ENCODE measurements at places on chromosomes 4 and X. TPM values are rescaled to one million over a fixed set of nuclear protein-coding genes. Genes with fewer than 3 reads are reported as not detected.

GRCh38 chrX:120000490-120001246 lies 57.1 kb upstream of the NKAP start:
- DNase-seq: no peak

DNA sequence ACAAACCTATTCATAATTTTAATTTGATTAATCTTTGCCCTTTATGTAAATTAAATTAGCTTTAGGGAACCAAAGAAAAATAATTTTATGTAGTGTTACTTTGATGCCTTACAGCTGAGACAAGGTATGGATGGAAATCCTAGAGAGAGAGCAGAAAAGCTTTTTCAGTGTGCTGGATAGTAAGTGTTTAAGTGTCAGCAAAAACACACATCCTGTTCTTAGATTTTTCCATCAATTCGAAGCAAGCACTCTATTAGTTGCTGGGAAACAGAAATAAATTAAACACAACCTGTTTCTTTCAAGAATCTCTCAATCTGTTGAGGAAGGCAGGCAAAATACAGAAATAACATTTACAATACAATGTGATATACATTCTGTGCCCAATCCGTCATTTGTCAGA lies 327.8 kb downstream of the GALNTL6 start:
- no peak for DNase-seq

DNA sequence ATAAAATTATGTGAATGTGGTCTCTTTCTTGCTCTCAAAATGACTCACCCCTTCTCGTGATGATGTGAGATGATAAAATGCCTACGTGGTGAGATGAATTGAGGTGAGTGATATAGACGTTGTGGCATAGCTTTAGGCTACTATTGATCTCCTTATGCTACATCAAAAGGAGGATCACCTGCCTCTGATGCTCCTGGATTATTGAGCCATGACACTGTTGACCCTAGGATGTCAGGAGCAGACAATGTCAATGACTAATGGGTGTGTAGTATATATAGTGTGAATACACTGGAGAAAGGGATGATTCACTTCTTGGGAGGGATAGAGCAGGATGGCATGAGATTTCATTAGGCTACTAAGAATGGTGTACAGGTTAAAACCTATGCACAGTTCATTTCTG lies 210.7 kb upstream of the PRPS2 start:
- no peak for DNase-seq

GRCh38 chrX:115408771-115409400 lies 119.4 kb downstream of the LUZP4 start:
- DNase-seq: no peak

DNA sequence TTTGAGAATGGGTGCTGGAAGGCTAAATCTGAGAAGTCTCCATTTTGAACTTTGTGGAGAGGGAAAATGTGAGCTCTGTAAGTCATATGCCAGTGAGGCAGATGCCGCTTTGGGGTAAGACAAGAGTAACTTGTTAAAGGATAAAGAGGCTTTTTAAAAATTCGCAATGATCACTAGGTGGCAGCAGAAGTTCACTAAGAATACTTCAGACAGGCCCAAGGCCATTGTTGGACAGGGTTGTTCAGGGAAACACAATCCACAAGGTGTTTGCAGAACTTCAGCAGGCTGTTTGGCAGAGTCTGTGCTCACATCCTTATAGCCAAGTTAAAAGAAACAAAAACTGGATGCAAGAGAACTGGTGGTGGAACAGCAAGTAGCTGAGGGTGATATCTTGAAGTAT lies 13.7 kb upstream of the PIGA start:
- DNase-seq: no peak

- DNase-seq: no peak
Observed at GRCh38 chr4:82810176-82810575, 11.6 kb upstream of the SCD5 start.

GRCh38 chrX:43706786-43707370 lies 50.8 kb downstream of the MAOA start:
- no peak for DNase-seq

- DNase-seq: no peak
Observed at GRCh38 chr4:15990570-15991285, 27.8 kb upstream of the FGFBP2 start.

DNA sequence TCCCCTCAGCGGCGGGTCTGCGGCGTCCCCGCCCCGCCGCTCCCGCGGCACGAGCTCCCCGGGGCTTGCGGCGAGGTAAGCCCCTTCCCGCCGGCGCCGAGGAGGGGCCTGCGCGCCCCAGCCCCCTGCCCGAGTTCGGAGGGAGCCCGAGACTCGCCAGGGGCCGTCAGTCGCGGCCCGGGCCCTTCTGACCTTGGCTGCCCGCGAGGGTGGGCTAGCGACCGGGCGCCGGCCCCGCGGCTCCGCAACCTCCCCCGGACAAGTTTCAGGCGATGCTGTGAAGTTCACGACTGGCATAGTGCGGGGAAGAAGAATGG lies 554 bp downstream of the CDKL5 start:
- DNase-seq: no peak

GRCh38 chrX:15310117-15310516 lies 5.3 kb downstream of the ASB11 start:
- DNase-seq: no peak

DNA sequence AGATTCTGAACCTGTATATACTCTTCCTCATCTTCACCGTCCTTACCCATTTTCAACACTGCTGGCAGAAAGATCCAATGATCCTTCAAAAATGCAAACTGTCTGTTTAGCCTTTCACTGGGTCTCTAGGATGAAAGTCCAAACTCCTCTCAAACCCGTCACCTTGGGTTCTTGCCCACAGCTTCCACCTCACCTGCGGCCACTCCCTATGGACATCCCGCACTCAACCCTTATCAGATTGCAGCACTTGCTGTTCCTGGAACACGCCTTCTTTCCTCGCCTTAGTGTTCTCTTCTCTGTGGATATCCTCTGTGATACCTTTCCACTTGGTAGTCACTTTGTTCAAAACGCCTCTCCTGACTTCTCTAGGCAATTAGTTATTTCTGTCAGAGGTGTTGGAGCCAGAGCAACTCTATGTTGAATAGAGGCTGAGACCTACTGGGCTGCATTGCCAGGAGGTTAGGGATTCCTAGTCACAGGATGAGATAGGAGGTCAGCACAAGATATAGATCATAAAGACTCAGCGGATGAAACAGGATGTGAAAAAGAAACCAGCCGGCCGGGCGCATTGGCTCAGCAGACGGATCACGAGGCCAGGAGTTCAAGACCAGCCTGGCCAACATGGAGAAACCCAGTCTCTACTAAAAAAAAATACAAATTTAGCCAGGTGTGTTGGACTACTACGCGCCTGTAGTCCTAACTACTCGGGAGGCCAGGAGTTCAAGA lies 4.2 kb upstream of the NOCT start:
- DNase-seq: no peak

DNA sequence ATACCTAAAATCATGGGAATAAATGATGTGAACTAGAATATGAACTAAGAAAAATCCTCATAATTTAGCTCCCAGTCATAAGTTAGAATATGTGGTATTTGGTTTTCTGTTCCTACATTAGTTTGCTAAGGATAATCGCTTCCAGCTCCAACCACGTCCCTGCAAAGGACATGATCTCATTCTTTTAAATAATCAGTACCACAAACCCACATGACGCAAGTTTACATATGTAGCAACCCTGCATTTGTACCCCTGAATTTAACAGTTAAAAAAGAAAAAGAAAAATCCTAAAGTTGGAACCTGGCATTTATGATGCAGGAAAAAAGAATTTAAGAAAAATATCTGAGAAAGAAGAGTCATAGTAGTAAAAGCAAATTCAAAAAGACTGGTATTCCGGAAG lies 13.3 kb downstream of the UBA6 start:
- no peak for DNase-seq

GRCh38 chrX:68079961-68080360 lies 353.3 kb downstream of the OPHN1 start:
- DNase-seq: no peak

- no peak for DNase-seq
Observed at GRCh38 chr4:72136429-72136828, 104.6 kb downstream of the NPFFR2 start.

DNA sequence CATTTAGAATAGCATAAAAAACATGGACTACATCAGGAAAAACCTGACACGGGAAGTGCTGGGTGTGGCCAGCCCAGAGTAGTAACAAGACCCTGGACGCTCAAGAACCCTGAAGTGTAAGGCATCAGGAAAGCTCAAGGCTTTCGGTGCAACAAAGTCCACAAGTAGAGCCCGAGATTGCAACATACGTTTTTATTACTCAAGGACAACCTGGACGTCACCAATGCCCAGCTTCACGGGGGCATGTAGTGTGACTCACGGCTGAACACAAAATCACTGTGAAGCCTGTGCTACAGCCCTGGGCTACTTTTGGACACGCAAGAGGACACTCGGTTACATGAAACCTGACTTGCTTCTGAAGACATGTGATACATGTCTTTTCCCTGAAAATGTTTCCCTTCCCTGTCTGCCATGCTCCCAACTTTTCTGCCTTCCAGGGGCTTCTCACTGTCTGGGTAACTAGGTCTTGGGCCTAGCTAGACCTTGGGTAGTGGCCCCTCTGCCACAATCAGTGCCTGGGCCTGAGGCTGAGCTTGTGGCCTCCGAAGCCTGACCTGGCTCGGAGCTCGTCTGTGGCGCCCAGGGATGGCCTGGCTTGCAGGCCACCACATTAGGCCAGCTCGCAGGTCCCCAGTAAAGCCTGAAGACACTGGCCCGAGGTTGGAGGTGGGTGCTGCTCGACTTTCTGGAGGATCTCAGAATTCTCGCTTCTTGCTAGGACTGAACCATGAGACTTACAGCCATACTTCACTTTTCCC lies 9.2 kb downstream of the IRAK1 start:
- DNase-seq: no peak

- DNase-seq: no peak
Observed at GRCh38 chr4:57426779-57427395, 316.7 kb upstream of the IGFBP7 start.

GRCh38 chr4:153564630-153565525 lies 98.7 kb downstream of the TMEM131L start:
- no peak for DNase-seq

GRCh38 chr4:81065446-81065845 lies 34.9 kb downstream of the BMP3 start:
- no peak for DNase-seq

DNA sequence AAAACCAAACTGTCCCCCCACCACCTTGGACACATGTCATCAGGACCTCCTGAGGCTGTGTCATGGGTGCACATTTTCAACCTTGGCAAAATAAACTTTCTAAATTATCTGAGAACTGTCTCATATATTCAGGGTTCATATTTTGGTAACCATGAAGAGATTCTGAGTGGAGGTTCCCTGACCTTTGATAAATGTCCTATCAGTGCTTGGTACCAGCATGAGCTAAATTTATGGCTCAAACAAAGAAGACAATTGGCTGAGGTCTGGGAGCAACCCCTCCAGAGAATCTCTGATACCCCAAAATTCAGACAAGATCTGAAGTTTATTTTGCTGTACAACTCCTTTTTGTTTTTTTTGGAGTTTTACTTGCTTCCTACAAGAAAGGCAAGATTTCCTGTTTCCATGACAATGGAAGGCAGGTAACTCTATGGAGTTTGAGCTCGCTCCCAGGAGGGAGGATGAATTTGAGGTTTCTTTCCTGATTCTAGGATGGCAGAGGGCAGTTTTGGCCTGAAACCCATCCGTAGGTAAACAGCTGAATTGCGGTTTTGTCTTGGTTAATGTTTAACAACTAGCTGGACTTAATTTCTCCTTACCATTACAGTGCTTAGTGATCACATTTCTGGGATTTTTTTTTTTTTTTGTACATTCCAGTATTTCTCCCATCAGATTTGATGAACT lies 14.5 kb downstream of the UGT2B15 start:
- no peak for DNase-seq

GRCh38 chrX:25665431-25665830 lies 472.7 kb upstream of the MAGEB18 start:
- no peak for DNase-seq

GRCh38 chrX:134172588-134173259 lies 64.3 kb upstream of the CCDC160 start:
- DNase-seq: no peak

GRCh38 chr4:181860157-181860556 lies 383.0 kb upstream of the TENM3 start:
- no peak for DNase-seq

GRCh38 chr4:183182873-183183725 lies 84.0 kb downstream of the WWC2 start:
- no peak for DNase-seq

DNA sequence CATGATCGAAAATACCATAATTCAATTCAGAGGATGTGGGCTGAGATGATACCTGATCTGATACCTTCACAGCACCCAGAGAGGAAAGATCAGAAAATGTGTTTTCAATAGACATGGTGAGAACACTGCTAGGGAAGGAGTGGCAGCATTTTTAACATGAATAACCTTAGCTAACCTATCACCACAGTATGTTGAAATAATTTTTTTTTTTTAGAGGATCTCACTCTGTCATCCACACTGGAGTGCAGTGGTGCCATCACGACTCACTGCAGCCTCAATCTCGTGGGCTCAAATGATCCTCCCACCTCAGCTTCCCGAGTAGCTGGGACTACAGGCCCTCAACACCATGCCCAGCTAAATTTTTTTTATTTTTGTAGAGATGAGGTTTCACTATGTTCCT lies 90.5 kb upstream of the RAPGEF2 start:
- DNase-seq: no peak

DNA sequence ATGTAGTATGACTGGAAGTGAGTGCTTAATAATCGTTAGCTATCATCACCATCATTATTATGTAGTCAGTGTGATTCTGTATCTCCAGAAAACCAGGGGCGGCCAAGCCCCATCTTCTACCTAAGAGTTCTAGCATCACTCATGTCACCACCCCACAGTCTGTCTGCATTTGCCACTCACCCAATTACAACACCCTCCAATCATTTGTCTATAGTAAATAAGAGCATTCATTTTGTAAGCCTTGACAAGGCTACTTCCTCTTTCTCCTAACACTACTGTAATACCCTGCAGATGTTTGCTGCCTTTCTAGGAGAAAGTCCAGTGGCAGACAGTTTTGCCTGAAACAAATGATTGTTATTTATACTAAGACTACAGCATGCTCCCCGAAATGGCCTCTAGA lies 15.8 kb upstream of the IL21 start:
- no peak for DNase-seq

GRCh38 chrX:25597551-25597950 lies 540.6 kb upstream of the MAGEB18 start:
- no peak for DNase-seq

The CYTL1 gene
- 67.3 TPM for total RNA-seq

The CD38 gene
- total RNA-seq: not detected

The EIF2S3 gene
- 295 TPM for total RNA-seq

The BMP15 gene
- total RNA-seq: not detected

The EDA gene
- total RNA-seq: 0.65 TPM

The ANK2 gene
- total RNA-seq: 71.2 TPM

The GAGE2A gene
- not detected for total RNA-seq

The ABLIM2 gene
- total RNA-seq: 0.64 TPM

The BGN gene
- 1,195 TPM for total RNA-seq

The BEX5 gene
- 0.42 TPM for total RNA-seq

The CT45A10 gene
- not detected for total RNA-seq

The ARAF gene
- 67.8 TPM for total RNA-seq

The MMRN1 gene
- total RNA-seq: not detected

The MAGEB1 gene
- not detected for total RNA-seq

The PRR32 gene
- total RNA-seq: not detected
